Left ventricle myocardium superior (tissue), 1 donor: ENCODE measurements at places on chromosomes 12 and 14. TPM values are rescaled to one million over a fixed set of nuclear protein-coding genes. Genes with fewer than 3 reads are reported as not detected.

Gene KRT83
- total RNA-seq, result not detected

Gene METTL1
- 7.5 TPM for total RNA-seq

GRCh38 chr12:94663702-94664101, 13.3 kb upstream of the TMCC3 start:
- no peak for DNase-seq

Gene CLEC7A
- total RNA-seq, result 2.8 TPM

- no peak for DNase-seq
These were observed 76.5 kb downstream of the TMEM132D start for GRCh38 chr12:129827102-129827865.

Gene SIRT4
- total RNA-seq, result 10.2 TPM

DNA sequence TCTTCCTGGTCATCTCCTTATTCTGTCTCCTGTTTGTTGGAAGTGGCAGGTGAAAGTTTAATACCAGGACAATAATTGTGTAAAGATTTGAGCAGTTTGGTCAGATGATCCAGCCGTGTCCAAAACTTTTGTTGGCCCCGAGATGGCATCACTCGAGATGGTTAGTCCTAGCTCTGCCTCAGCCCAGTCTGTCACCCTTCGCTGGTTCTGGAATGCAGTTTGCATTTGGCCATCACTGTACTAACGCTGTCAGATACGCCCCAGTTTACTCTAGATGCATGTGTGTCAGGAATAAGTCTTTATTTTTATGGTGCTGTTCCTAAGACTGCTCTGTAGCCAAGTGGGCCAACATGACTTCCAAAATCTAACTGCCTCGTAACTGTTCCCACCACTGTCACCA, 79.6 kb downstream of the MOK start:
- no peak for DNase-seq

- no peak for DNase-seq
These were observed 4.8 kb upstream of the ING4 start for GRCh38 chr12:6667559-6668210.

DNA sequence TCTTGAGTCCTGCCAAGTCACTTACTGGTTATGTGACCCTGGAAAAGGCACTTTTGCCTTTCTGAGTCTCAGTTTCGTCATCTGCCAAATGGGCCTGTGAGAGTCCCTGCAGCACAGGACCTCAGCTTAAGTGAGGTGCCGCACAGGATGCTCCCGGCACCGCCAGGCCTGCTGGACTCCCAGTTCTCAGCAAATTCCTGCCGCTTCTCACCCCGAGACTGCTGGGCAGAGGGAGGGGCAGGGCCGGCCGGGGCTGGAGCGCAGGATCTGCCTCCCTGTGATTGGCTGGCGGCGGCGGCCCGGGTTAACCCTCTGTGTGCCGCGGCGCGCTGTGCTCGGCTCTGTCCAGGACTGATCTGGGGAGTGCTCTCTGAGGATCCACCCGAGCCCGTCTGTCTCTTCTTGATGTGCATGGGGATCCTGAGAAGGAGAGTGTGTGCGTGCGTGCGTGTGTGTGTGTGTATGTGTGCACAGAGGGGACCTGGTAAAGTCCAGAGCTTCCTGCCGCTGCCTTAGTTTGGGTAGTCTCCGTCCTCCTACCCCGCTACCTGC, 8.6 kb downstream of the SETD1B start:
- DNase-seq, result peak; percentile 88

Gene CYP27B1
- not detected for total RNA-seq

Gene OTOGL
- total RNA-seq, result 0.27 TPM

Gene RACGAP1
- 3.4 TPM for total RNA-seq

Gene NAV3
- total RNA-seq, result 3.3 TPM

DNA sequence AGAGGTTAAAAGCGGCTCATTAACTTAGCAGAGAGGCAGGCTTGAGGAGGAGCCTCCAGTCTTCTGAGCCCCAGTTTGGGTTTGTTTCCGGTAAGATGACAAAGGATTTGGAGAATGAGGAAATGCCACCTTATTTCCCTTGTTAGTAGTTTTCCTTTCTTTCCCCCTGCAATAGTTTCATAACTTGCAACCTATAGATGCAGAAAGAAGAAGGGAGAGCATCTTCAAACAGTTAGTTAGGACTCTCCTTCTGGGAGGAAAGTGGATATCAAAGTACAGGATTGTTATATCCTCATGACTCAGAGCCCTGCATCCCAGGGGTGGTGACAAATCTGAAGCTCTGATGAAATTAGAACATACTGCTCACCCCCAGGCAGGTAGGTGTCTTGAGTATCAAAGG, 180.7 kb upstream of the SLC38A2 start:
- DNase-seq, result no peak

- no peak for DNase-seq
These were observed 12.7 kb upstream of the CCDC177 start for GRCh38 chr14:69587389-69587788.

GRCh38 chr12:66746489-66747201, 67.8 kb upstream of the GRIP1 start:
- DNase-seq, result no peak

DNA sequence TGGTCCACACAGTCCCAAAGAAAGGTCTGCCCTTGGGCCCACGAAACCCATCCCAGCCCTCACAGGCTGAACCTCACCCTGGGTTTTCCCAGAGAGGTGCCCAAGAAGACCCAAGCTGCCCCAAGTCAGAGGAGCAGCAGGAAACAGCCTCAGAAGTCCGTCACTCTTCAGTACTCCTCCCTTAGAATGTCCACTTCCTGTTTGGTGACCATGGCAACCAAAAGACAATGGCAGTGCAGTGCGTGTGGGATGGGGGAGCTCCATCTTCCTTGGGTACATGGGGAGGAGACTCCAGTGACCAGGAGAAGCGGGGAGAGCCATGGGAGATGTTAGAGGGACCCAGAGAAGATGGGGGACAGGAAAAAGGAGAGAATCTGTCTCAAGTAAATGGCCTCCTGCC, 11.3 kb downstream of the SELPLG start:
- no peak for DNase-seq

Gene APOF
- total RNA-seq, result not detected

DNA sequence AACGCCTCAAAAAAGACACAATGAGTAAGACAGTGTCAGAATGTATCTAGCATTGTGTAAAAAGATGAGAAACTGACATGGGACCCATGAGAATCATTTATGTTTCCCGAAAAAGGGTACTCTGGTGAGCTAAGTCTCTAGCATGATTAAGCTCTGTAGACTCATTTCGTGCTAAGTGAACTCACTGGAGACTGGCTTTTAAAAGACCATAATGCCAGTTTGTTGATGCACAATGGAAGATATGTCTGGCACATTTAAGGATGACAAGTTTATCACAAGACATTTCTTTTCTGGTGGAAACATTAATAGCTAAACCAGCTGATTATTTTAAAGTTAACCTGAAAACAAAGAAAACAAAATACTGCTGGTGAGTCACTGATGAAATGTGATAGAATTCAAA, 233.5 kb downstream of the SLC2A13 start:
- DNase-seq, result no peak

DNA sequence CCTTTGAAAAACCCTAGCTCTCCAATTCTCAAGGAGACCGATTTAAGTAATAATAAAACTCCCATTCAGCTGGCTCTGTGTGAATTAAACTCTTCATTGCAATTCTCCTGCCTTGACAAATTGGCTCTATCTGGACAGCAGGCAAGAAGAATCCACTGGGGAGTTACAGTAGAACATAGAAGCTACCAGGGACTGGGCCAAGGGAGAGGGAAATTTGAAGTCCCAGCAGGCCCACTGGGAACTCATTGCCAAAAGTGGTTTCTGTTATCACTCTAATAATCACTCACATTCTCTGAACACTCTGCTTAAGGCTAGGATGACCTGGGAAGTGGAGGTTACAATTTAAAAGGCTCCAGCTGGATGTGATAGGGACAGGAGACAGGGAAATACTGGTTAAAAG, 384.5 kb upstream of the CCDC196 start:
- DNase-seq, result no peak

DNA sequence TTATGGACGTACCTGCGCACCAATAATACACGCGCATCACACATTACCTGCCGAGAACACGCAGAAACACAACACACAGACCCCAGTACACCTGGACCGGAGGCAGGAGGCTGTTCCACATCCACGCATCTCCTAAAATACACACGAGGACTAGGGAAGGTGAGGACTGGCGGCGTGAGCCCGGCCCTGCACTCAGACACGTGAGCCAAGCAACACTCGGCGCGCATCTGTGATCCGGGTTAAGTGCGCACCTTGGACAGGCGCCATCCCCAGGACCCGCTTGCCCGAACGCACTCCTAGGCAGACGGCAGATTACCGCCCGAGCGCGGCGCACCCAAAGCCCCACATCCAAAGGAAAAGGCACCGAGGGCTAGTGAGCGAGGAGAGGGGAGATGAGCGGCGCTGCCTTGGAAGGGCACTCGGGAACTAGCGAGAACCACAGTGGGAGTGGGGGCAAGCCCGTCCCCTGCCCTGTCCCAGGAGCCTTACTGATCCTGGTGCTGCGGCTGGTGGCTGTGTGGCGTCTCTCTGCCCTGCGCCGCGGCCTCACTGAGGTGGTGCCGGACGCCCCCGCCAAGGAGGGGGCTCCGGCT, 417 bp downstream of the GLS2 start:
- DNase-seq, result peak; percentile 44

DNA sequence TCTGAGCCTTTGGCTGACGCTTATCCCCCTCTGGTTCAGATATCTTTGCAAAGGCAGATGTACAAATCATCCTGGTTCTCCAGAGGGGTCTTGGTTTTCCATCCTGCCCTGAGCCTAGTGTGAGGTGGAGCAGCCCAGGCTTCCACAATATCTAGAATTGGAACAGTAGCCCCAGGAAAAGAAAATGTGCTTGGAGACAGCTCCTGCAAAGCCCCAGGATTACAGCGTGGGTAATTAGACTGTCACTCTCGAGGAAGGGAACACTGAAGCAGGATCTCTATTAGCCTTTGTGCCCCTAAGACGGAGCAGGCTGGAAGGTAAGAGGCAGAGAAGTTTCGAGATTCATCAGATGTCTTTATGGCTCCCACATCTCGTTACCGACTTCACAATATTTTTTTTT, 59.4 kb downstream of the TMEM132C start:
- no peak for DNase-seq

Gene FZD10
- total RNA-seq, result 0.07 TPM

GRCh38 chr12:64147875-64148274, 74.2 kb downstream of the KICS2 start:
- no peak for DNase-seq

- DNase-seq, result no peak
These were observed 83.3 kb upstream of the KCNH3 start for GRCh38 chr12:49455501-49455900.

- DNase-seq, result no peak
These were observed 99.8 kb upstream of the MBIP start for GRCh38 chr14:36420149-36420687.

Gene NT5DC3
- 3.3 TPM for total RNA-seq

Gene TEX22
- total RNA-seq, result 1.6 TPM

Gene BCL2L14
- not detected for total RNA-seq

Gene TIGAR
- 14.4 TPM for total RNA-seq

DNA sequence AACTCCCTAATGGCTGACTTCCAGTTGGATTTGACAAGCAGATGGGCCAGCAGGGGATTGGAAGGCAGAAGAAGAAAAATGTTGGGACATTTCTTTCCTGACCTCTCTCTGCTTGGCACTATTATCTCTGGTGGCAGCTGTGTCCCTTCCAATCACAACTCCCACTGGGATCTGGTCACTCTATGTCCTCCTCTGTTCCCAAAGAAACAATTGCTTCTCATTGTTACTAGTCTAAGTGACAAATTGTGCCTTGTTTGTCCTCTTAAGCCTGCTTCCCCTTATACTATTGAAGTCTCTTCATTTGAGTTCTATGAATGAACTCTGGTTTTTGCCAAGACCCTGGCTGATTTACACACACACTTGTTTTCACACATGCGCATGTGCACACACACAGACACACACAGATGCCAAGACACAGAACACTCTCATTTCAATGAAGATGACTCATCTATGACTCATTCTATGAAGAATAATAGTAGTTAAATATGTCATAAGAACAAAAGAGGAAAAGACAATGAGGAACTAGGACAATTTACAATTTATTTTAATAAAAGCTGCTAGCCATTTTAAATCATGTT, 83.0 kb upstream of the FAR2 start:
- DNase-seq, result no peak

GRCh38 chr12:4301932-4302501, 19.0 kb upstream of the TIGAR start:
- no peak for DNase-seq

GRCh38 chr12:117860111-117860510, 108.7 kb downstream of the KSR2 start:
- no peak for DNase-seq

- no peak for DNase-seq
These were observed 311.9 kb downstream of the DAD1 start for GRCh38 chr14:22276913-22277816.

- DNase-seq, result no peak
These were observed 67.1 kb upstream of the CCND2 start for GRCh38 chr12:4206470-4206869.

DNA sequence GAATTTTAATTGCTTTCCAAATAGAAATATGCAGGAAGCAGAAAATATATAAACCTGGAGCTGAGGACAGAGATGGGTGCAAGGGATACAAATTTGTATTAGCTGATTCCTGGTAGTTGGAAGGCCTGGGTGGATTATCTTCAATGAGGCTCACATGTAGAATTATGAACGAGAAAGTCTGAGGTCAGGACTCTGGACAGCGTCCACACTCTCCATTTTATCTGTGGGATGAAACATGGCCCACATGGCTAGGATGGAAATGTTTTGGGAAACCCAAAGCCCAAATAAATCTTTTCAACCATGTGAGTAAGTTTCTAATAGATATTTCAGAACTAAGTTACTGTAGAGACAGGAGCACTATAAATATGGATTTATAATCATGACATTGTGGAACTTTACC, 256.1 kb downstream of the APAF1 start:
- DNase-seq, result no peak

GRCh38 chr14:51719955-51720354, 68.2 kb downstream of the FRMD6 start:
- DNase-seq, result peak; percentile 25

Gene TSPAN19
- total RNA-seq, result not detected

Gene POC1B
- total RNA-seq, result 6.4 TPM

DNA sequence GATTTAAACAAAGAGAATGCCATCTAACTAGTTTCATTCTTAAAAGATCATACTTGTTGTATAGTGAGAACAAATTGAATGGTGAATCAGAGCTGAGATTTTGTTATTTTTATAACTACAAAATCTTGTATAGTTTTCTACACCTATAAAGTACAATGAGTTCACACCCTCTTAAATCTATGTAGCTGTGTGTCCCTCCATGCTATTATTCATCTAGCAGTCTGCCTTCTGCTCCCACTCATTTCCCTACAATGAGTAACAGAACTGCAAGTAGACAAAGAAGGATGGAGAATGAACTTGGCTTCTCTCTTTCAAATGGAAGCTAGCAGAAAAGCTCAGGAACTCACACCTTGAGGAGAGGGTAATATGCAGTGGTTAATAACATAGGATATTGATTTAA, 7.1 kb downstream of the IFNG-AS1 start:
- no peak for DNase-seq

DNA sequence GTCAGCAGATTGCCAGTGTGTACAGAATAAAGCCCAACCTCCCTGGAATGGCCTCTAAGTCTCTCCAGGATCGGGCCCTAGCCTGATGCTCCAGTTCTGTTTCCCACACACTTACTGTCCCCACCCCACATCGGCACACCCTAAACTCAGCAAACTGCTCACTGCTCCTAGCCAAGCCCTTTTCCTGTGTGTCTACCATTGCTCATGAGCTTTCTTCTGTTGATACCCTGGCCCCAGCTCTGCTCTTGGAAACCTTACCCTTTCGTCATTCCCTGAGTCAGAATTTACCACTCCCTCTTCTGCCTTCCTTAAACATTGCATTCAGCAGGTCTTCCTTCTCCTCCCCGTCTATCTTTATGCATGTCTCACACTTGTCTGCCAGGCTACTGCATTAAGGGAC, 158.9 kb downstream of the TMX1 start:
- no peak for DNase-seq
